ENCODE measurements at places on chromosomes 11 and 22. TPM values are rescaled to one million over a fixed set of nuclear protein-coding genes. Genes with fewer than 3 reads are reported as not detected.

DNA sequence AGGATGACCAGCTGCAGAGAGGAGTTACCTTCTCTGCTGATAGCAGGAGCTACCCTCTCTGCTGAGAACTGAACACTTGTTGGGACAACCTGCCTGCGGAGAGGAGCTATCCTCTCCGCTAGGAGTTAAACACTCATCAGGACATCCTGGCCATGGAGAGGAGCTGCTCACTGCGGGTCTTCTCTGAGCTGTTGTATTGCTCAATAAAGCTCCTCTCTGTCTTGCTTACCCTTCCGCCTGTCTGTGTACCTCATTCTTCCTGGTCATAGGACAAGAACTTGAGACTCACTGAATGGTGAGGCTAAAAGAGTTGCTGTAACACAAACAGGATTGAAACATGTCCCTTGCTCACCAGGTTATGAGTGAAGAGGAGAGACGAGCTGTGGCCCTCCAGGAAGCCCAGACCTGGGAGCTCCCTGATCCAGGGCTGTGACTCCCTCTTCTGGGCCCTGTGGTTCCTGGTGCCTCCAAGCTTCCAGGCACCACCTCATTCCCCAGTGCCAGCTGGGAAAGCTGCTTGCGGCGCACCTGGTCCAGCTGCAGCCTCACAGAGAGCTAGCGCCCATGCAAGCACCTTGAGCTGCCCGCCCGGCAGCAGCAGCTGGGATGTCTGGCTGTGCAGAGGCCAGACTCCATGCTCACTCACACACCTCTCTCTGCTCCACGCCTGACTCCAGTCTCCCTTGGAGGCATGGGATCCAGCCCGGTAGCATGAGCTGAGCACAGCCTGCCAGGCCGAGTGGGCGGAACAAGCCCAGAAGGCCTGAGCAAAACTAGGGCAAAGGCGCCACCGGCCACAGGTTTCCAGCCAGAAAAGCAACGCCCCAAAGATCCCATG lies 50.5 kb downstream of the RAB30 start:
- DNase-seq: no peak

- DNase-seq: no peak
Observed at GRCh38 chr11:126156814-126157213, 54.6 kb downstream of the RPUSD4 start.

GRCh38 chr11:120828847-120829246 lies 195.1 kb upstream of the TBCEL start:
- DNase-seq: no peak

DNA sequence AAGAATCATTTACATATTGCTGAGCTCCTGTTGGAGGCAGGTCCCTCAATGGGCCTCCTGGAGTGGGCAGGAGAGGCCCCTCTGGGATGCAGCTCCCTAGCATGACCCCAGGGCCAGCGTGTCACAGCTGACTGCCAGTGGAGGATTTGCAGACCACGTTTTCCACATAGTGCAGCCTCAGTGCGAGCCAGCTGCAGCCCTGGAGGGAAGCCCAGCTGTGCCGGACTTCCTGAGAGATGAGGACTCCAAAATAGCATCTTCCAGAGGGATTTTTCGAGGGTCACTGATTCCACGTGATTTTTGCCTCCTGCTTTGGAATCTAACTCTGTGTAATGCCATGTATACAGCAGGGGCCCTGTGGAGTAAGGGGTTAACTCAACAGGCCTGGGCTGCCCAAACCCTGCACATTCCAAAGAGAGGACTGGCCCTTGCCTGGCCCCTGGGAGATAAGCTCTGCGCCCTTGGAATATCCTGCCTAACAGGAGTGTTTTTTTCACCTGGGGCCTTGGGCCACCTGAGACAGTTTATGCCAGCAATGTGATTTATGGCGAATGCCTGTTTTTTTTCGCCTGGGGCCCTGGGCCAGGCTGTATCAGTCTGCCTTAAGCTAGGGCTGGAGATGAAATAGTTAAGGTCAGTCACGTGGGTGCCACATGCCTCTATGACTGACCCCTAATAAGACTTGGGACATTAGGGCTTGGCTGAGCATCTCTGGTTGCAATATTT lies 47.4 kb downstream of the RPS6KA4 start:
- DNase-seq: no peak

GRCh38 chr11:76695133-76695532 lies 24.6 kb upstream of the LRRC32 start:
- no peak for DNase-seq

Gene SNX32
- 0.41 TPM for total RNA-seq

DNA sequence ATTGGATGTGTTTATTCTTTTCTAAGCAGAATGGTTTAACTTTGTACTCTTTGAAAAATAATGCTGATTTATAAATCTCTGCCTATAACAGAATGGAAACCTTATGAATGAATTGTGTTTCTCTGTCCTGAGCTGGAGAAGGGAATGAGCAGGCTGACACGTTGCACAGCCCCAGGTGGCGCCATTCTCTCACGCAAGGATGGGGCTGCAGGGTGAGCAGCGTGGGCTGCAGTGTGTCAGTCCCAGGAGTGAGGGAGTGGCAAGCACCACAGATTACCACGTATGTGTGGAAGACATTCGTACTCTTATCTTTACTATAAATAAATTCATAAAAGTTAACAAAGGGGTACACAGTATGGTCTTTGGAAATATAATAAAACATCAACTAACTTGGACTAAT lies 33.4 kb downstream of the FDX1 start:
- DNase-seq: no peak

Gene CWC15
- 58.1 TPM for total RNA-seq

Gene OR8D1
- total RNA-seq: not detected

DNA sequence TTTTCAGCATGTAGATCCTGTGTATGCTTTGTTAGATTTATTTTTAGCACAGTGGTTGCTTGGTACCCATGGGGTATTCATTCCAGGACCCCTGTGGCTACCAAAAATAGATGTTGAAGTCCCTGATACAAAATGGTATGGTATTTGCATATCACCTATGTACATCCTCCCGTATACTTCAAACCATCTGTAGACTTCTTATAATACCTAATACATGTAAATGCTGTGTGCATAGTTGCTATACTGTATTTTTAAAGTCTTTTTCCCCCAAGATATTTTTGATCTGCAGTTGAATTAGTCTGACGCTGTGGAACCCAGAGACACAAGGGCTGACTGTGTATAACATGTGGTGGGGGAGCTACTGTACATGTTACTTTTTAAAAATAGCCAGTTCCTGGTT lies 101.1 kb downstream of the ATXN10 start:
- DNase-seq: peak; percentile 45

- no peak for DNase-seq
Observed at GRCh38 chr11:3615998-3616397, 25.8 kb downstream of the ART5 start.

Gene CCS
- 33.8 TPM for total RNA-seq

Gene KBTBD3
- 3.9 TPM for total RNA-seq

Gene RABL2B
- 15.8 TPM for total RNA-seq

- DNase-seq: no peak
Observed at GRCh38 chr22:39209756-39210155, 35.0 kb downstream of the PDGFB start.

DNA sequence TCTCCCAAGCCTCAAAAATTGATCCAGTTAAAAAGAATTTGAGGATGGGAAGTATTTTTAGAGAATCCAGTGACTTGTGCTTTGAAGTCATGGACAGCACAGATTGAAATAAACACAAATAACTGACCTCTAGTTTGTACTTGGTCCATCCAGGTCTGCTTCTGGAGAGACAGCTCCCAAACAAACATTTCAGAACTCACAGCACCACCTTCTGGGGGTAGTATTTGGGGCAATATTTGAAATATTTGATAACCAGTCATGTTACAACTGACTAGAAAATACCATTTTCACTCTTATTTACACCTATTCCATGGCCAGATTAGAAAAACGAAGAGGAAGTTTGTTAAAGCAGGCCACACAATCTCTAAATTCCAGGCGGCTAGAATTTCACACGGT lies 56.2 kb downstream of the CTSC start:
- no peak for DNase-seq

DNA sequence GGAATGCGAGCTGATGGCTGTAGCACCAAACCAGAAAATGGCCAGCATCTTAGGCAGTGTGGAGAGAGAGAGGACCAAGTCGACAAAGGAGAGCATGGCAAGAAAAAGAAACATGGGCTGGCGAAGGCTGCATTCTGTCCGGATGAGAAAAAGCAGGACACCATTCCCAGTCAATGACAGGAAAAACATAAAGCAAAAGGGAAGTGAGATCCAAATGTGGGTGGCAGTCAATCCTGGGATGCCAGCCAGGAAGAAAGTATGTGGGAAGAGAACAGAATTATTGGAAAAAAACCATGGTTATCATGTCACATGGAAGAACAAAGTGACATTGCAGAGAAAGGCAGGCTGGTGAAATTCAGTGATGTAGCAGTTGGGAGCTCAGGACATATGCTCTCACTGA lies 36.9 kb upstream of the OR56A1 start:
- no peak for DNase-seq

DNA sequence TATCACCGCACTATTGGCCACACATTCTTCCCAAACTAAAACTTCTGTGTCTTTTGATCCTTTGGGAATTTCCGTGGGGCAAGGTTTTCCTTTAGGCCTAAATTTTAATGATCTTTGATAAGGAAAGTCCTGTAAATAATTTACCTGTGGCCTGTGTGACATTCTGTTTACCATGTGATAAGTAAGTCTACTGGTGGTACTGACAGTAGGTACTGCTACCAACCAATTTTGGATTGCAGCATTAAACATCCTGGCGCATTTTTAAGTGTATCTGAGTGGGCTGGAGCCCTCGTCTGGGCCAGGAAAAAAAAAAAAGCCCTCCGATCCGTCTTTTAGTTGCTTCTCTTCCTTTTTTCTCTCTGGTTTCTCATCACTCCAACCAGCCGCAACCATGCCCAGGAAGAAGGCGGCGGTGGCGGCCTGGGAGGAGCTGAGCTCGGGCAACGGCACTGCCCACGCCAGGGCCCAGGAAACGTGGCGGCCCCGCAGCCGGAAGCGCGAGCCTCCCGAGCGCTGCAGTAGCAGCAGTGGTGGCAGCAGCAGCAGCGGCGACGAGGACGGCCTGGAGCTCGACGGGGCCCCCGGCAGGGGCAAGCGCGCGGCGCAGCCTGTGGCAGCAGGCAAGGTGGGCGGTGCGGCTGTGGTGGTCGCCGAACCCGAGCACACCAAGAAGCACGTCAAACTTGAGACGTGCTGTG lies 33.6 kb downstream of the ASRGL1 start:
- DNase-seq: no peak

DNA sequence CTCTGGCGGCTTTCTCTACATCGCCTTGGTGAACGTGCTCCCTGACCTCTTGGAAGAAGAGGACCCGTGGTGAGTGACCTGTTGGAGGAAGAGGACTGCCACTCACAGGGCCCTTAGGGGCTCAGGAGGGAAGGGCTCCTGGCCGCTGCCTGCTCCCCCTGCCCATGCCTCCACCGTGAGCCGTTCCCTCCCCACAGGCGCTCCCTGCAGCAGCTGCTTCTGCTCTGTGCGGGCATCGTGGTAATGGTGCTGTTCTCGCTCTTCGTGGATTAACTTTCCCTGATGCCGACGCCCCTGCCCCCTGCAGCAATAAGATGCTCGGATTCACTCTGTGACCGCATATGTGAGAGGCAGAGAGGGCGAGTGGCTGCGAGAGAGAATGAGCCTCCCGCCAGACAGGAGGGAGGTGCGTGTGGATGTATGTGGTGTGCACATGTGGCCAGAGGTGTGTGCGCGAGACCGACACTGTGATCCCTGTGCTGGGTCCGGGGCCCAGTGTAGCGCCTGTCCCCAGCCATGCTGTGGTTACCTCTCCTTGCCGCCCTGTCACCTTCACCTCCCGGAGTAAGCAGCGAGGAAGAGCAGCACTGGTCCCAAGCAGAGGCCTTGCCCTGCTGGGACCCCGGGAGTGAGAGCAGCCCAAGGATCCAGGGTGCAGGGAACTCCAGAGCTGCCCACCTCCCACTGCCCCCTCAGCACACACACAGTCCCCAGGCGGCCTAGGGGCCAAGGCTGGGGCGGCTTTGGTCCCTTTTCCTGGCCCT lies 6.9 kb downstream of the SLC39A13 start:
- no peak for DNase-seq

GRCh38 chr11:81897639-81898038 lies 836.0 kb downstream of the FAM181B start:
- no peak for DNase-seq

Gene IGLL1
- not detected for total RNA-seq

GRCh38 chr11:46309814-46310259 lies 32.4 kb downstream of the CREB3L1 start:
- no peak for DNase-seq

Gene MRPL11
- total RNA-seq: 115 TPM

DNA sequence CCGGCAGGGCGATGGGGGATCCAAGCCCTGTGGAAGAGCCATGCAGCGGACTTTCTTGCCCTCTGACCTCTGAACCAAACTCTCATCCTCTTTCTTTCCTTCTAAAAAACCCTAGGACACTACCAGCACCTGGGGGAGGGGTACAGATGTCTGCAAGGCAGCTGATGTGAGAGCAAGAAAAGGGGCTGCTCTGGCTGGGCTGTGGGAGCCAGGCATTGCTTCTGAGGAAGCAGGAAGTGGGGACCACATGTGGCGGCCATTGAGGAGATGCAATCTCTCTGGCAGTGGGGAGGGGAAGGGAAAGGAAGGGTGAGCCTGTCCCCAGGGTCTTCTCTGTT lies 36.0 kb downstream of the FAM83F start:
- no peak for DNase-seq

DNA sequence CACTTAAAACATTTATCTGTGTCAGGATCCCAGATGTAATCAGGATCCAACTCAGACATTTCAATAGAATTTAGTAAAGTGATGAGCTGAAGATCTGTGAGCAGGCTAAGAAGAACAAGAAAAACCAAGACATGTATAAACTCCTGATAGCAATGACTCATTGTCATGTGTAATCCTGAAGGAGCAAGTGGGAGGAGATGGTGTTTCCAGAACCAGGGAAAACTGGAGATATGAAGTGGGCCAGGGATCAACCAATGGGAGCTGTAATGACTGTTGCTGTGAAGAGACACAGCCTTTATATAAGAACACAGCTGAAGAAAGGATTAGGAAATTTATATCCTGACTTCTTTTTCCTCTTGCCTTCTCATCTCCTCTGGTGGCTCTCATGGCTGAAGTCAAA lies 682.5 kb upstream of the ARHGAP42 start:
- DNase-seq: no peak

Gene RFPL1
- total RNA-seq: not detected

All from GM12878 (cell line).